ENCODE measurements at places on chromosomes 5 and 9.

- DNase-seq = no peak
These were observed 17.9 kb upstream of the CTNNAL1 start for GRCh38 chr9:109031241-109031640.

- DNase-seq = no peak
These were observed 6.8 kb downstream of the ZDHHC11B start for GRCh38 chr5:777756-778161.

DNA sequence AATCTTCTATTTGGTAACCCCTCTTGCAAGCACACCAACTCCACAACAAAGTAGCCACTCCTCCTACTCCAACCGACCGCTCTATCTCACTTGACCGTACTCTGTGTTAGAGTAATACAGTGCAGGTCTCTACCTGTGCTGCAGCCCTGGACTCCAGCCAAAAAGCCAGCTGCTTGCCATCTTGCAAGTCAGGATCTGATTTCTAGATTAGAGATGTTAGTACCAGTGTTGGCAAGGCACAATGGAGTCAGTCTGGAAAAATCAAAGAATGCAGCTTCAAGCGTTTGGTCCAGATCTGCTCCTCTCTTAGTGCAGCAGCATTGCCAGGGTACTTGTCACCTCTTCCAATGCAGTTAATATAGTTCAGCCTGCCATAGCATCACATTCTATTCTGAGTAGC lies 477.6 kb downstream of the ZSWIM6 start:
- DNase-seq = peak; percentile 61

DNA sequence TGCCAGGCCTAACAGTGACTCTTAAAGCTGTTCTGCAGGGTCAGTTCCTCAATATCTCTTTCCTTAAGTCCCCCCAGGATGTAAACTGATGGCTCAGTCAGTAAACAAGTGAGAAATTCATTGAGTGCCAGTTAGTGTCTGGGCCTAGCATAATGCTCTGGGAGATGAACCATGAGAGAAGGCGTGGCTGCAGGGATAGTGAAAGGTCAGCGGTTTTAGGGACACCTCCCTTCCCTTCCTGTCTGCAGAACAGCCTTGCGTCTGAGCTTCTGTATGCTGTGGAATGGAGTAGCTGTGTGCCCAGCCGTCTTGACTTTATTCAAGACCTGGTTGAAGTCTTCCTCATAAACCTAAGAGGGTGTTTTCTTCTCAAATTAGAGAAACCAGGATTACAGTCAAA lies 46.7 kb upstream of the DMRT3 start:
- no peak for DNase-seq

DNA sequence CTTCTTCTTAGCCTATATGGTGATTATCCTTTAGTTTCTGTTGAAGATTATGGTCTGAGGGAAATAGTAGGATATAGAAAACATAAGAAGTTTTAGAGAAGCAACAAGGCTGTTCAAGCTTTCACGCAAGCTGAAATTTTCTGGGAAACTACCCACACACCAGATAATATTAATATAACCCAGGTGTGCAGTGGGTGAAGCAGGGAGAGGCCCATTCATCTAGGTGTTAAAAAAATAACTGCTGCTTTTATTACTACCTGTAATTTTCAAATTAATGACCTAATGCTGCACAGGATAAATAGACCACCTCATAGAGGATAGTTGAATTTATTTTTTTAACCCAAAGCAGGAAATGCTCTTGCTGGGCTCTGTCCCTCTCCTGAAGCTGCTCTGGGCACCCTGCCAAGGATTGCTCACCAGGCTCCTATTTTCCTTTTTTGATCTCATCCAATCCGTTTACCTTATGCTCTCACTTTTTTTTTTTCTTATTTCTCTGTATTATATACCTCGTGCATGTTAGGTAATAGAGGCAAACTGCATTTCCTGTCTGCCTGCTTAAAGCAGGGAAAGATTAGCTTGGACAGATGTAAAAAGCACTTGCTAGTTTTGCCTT lies 124.3 kb upstream of the SLC12A2 start:
- DNase-seq = peak; percentile 79

GRCh38 chr5:95861864-95862561 lies 39.5 kb upstream of the GLRX start:
- DNase-seq = no peak

DNA sequence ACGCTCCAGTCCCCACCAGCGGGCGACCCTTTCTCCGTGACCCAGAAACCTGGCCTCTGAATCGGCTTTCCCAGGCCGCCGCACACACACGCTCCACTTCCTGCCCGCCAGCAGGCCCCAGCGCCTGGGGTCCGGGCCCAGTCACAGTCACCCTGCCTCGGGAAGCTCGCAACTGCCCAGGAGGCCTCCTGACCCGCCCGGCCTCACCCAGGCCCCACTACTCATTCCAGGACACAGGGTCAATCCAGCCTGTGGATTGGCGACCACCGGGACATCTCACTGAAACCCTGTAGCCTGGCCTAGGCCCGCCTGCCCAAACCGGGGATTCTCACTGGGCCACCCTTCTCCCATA lies 2.7 kb upstream of the IRX4 start:
- DNase-seq = no peak

GRCh38 chr9:10764481-10764880 lies 151.7 kb upstream of the PTPRD start:
- DNase-seq = no peak

GRCh38 chr5:173454736-173455598 lies 126.8 kb upstream of the STC2 start:
- no peak for DNase-seq

DNA sequence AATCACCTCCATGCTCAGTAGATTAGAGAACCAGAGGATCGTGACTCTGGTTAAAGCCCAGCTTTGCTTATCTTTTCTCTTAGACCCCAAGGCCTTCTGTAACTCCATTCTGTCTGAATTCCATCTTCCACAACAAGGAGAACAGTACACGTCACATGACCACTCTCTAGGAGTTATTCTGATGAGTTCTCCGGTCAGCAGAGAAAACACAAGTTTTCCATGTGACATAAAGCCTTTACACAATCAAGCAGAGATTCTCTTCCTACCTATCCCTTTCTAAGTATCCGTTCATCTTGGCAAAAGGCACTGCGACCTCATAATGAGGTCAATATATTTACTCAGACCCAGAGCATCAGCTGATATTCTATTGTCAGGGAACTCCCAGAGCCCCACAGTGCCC lies 112.3 kb downstream of the TRPM6 start:
- DNase-seq = no peak

GRCh38 chr5:157108976-157109375 lies at the start of gene HAVCR2:
Gene HAVCR2 (minus strand): TSS chr5:157109044. CDS start chr5:157108983, 61 bp downstream.
- DNase-seq = no peak

- no peak for DNase-seq
These were observed 57.3 kb downstream of the CMYA5 start for GRCh38 chr5:79746642-79747569.

DNA sequence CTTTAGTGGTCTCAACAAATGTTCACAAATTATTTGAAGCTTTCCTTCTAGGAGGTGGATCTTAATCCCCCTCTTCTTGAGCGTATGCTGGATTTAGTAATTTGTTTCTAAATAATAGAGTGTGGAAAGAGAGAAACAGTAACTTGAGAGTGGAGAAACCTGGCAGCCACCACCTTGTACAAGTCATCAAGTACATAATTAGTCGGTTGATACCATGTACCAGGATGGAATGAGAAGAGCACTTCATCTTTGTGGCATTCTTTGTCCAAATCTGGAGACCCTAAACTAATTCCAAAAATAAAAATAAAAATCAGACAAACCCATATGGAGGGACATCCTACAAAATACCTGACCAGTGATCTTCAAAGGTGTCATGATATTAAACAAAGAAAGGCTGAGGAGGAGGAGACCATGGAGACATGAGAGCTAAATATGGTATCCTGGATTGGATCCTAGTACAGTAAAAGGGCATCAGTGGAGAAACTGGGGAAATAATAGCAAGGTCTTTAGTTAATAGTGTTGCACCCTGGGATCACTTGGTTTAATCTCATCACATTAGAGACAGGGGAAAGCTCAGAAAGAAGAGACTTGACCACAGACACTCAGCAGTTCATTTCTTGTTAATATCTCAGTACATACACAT lies 147.9 kb downstream of the ASTN2 start:
- DNase-seq = no peak

GRCh38 chr5:170186156-170186555 lies 46.6 kb upstream of the C5orf58 start:
- DNase-seq = no peak
